ENCODE measurements at places on chromosomes 2 and 18.

GRCh38 chr2:119011162-119011909 is 69.3 kb downstream of the MARCO start:
- DNase-seq: no peak

DNA sequence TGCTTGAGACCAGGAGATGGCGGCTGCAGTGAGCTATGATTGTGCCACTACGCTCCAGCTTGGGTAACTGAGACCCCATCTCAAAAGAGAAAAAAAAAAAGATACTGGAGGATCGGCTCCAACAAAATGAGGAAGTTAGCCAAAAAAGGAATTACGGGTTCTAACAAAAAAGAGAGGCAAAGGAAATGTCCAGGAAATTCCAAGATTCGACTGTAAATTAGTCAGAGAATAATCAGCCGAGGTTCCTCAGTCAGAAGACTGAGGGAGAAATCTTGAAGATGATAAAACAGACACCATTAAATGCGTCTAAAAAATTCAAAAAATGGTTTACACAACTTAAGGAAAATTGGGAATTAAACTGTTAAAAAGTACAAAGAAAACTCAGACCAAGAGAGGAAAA is 89.5 kb downstream of the AAK1 start:
- DNase-seq: no peak

DNA sequence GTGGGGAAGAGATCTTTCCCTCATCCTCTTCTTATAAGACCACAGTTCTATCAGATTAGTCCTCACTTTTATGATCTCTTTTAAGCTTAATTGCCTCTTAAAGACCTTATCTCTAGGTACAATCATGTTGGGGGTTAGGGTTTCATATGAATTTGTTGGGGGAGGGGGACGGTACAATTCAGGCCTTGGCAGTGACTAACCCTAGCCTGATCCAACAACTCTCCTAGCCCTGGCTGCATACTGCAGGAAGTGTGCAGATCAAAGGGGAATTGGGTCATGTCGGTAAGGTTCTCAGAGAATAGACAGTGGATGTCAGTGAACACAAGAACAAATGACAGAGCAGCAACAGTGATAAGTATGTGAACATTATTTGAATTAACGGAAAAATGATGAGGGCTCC is 16.4 kb downstream of the CAPN13 start:
- no peak for DNase-seq

DNA sequence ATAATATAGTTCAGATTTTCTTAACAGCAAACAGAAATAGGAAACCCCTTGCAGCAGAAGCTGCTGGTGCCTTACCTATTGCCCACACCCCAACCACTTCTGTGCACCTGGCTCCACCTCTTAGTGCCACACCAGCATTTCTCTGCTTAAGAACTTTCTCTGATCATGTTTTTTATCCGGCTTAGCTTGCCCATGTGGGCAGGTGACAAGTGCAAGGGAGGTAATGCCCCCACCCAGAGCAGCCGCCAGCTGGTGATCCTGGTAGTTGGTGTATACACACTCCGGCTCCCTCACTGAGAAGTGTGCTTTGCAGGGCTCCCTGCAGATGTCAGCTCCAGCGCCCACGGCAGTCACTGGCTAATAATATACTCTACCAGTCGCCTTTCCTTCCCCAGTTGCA is 126.3 kb downstream of the ALPK2 start:
- no peak for DNase-seq

DNA sequence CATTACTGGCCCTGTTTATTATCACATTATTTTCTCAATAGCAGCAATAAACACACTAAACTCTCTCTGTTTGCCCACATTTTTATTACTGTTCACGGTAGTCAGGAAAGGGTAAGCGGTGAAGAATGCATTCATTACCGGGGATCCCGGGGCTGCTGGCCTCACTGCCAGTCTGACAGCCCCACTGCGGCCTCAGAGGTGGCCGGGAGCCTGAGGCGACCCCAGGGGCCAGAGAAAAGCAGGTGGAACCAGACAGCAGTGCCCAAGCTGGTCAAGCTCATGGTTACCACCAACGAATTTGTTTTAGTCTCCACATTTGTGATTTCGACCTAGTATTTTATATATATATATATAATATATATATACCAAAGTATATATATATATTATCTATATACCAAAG is 127.7 kb downstream of the LRATD1 start:
- no peak for DNase-seq

DNA sequence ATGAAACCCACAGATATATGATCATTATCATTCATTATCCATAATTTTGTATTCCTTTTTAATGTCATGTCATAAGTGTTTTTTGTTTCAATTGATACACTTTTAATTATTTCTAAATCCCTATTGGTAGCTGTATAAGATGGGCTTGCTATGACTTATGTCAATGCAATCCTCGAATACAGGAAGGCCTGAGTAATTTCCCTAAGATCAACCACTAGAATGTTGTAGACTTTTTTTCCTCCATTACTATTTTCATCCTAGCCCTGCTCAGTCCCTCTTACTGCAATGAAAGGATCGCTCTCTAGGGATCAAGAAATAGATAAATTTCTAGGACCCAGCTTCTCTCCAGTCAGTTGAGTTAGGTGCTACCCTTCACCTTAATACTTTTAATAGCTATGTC is 186.3 kb downstream of the KCNE4 start:
- DNase-seq: no peak

DNA sequence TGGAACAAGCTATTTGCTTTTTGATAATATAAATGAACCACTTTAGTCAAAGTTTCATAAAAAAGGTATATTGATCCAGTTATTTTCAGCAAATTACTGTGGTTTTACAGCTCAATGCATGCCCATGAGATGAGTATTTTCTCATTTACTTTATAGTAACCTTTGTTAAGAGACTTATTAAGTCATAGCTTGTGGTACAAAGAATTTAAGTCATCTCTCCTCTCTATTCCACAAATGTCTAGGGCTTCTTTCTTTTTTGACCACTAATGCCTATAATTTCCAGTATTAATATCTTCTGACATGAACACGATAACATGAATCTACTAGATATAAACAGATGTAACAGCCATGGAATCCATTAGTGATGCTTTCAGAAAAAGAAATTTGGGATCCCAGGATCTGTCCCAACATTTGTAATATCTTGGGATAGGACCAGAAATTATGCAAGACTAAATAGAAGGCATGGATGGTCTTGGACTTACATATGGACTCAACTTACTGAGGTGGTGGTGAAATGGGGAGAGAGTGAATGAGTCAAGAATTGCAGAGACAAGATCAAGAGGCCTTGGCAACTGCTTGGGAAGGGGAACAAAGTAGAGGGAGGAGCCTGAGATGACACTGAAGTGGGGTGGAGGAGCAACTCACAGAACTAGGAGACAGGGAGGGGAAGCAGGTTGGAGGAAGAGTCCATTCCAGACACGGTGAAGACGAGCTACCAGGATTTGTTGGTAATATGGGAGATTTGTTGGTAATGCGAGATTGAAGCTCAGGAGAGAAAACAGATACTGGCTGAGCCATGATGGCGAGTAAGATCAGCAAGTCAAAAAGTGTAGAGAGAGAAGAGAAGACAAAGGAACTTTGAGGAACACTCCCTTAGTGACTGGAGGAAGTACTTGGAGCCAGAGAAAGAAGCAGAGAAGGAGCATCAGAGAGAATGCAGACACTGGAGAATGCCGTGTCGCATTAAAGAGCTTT is 42.4 kb upstream of the KDM3A start:
- DNase-seq: no peak

GRCh38 chr18:2880473-2880872 is 33.7 kb downstream of the EMILIN2 start:
- DNase-seq: no peak

GRCh38 chr2:46813020-46813415 is 102.6 kb downstream of the MCFD2 start:
- DNase-seq: no peak

DNA sequence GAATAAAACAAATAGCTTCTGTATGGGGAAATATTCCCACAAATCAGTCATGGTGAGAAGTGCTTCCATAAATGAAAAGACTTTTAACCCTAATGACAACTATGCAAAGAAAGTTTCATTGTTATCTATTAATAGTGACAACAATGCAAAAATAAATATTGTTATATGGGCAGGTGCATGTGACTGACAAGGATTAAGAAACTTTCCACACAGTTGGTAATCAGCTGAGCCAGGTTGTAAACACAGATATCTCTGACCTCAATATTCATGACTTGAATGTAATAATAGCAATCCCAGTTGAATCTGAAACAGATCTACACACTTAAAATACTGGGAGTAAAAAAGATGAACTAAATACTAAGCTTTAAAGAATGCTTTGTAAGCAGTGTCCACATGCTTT is 517.0 kb upstream of the SOX11 start:
- no peak for DNase-seq

GRCh38 chr2:208033701-208034502 is 8.6 kb upstream of the PLEKHM3 start:
- DNase-seq: peak; percentile 8

GRCh38 chr2:218273908-218274249 is 3.6 kb downstream of the PNKD start:
- DNase-seq: no peak

DNA sequence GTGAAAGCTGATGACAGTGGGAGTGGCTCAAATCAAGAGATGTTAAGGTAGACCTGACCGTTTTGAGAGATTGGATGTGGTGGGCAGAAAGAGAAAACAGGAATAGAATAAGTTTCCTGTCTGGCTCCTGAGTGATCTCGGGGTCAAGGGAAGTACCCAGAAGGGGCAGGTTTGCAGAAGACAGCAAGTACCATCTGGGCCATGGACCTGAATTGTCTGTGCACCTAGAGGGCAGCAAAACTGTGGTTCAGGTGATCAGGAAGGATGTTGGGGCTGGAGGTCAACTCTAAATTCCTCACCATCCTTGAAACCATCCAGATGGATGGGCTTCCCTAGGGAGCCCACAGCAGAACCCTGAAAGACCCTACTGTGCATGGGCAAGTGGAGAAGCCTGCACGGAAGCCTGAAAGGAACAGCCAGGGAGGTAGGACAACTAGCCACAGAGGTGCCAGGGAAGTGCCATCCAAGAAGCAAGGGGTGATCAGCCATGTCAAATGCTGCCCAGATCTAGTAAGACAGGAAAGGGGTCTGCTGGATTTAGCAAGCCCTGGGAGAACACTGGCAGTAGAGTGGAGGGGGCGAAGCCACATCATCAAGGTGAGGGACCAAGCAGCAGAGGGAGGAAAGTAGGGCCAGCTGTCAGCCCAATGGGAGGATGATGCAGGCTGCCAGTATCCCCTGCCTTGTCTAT is 8.0 kb downstream of the TEX261 start:
- no peak for DNase-seq

GRCh38 chr2:20062615-20063545 is 11.5 kb upstream of the LAPTM4A start:
- DNase-seq: no peak

GRCh38 chr18:72102412-72102811 is 441.7 kb downstream of the CBLN2 start:
- no peak for DNase-seq

- DNase-seq: no peak
These were observed 3.5 kb upstream of the SLC9A2 start for GRCh38 chr2:102615620-102616436.

- DNase-seq: no peak
These were observed 206.9 kb upstream of the FAM98A start for GRCh38 chr2:33806041-33806440.

DNA sequence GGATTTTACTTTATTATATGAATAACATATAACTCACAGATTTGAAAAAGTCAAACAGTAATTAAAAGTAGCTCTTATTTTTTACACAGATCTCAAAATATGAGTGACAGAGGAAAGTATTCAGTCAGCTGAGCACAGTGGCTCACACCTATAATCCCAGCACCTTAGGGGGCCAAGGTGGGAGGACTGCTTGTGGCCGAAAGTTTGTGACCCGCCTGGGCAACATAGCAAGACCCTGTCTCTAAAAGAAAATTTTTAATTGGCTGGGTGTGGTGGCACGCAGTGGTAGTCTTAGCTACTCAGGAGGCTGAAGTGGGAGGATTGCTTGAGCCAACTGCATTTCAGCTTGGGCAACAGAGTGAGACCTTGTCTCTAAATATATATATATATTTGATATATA is 19.2 kb upstream of the UGP2 start:
- no peak for DNase-seq

GRCh38 chr18:61402726-61403125 is 69.5 kb downstream of the CDH20 start:
- DNase-seq: no peak

DNA sequence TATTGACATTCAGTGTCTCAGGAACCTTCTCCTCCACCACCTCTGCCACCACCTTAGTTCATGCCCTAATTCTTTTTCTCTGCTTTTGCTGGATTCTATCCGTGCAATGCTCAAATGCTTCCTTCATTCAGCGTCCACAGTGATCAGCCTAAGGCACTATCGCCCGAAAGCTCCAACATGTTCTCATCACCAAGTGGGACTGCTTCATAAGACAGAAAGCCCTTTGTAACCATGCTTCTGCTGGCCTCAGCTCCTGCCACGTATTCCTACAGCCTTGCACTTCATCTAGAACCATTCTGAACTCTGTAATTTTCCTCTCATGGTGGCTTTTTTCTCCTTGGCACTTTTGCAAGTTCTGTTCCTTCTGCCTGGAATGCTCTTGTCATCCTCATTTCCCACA is 222.9 kb downstream of the HNMT start:
- no peak for DNase-seq
